ENCODE measurements at places on chromosomes 12 and 14.

DNA sequence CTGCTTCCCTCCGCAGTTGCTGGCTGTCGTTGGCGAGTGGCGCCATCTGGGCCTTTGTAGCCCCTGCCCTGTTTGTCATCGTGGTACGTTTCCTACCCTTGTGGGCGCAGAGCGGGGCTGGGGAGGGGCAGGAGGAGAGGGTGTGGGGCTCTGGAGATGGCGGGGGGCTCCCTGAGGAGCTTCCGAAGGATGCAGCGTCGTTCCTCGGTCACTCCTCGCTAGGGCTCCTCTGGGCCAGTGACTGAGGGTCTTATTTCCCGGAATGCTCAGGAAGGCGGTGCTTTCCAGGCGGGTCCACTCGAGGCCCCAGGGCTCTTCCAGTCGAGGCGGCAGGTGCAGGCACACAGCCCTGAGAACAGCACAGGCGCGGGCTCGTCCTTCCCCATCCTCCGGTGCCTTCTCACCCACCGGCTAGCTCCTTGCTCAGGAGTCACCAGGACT is 167.1 kb downstream of the ADGRD1 start:
- DNase-seq = no peak

DNA sequence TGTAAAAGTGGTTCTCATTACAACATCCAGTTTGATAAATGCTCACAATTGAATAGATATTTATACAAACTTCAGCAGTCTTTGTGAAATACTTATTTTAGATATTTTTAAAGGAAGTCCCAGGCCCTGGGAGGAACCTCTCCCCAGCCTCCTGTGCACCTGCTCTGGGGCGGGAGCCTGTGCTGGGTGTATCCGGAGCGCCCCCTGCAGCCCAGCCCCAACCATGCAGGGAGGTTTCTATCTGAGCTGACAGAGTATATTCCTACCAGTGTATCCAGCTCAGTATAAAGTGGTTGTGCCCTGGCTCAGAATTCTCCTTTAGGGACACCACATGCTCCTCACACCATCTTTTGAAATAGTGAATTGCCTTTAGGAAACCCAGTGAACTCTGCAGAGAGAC is 851.8 kb downstream of the TMEM121 start:
- DNase-seq = no peak

DNA sequence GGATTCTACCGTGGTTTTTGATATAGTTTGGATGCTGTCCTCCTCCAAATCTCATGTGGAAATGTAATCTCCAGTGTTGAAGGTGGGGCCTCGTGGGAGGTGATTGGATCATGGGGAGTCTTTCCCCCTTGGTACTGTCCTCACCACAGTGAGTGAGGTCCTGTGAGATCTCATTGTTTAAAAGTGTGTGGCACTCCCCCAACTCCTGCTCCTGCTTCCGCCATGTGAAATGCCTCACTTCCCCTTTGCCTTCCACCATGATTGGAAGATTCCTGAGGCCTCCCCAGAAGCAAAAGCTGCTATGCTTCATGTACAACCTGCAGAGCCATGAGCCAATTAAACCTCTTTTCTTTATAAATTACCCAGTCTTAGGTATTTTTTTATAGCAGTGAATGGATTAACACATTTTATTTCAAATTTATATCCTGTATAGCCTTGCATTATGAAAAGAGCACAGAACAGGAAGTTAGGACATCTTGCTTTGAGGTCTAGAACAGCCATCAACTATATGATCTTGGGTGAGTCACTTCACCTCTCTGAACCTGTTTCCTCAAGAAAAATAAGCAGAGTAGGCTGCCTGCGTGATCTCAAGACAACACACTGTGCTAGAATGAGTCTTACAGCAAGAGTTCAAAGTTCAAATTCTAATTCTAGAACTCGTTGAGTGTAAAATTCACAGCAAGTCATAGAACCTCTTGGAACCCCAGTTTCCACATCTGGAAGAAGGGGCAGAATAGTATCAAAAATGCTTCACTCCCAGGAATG is 160.9 kb upstream of the EEA1 start:
- no peak for DNase-seq

- no peak for DNase-seq
These were observed 24.4 kb downstream of the IRF2BPL start for GRCh38 chr14:77003960-77004710.

DNA sequence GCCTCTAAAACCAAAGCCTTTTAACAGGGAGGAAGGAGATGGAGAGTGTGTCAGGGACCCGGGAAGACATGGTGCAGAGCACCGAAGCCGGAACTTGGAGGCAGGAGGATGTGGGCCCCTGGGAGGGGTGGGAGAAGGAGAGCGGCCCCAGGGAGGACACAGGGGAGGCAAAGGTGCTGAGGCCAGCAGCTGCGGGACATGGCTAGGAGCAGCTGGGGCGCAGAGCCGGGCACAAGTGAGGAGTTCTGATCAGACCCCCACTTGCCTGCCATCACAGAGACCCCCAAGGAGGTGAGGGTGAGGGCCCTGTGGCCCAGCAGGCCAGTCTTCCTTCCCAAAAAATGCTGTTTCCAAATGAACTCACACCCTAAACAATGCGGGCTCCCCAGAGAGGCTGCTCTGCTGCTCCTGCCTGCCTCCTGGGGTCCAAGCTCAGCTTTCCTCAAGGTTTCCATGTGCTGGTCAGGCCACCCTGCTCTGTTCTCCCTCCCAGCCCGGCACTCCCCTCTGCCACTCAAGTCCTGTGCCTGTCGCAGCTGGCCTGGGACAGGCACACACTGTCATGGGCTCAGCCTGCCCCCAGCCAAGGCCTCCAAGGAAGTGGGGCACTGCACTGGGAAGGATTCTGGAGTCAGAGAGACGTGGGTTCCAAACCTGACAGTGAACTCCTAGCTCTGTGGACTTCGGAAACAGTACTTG is 24.0 kb downstream of the CHGA start:
- DNase-seq = no peak

All from GM23338 (cell line).